ENCODE measurements at places on chromosomes 5 and 9.

GRCh38 chr9:133474853-133475252 is 4.0 kb downstream of the SLC2A6 start:
- DNase-seq = no peak

GRCh38 chr9:133181561-133181960 is 17.8 kb upstream of the GBGT1 start:
- no peak for DNase-seq

DNA sequence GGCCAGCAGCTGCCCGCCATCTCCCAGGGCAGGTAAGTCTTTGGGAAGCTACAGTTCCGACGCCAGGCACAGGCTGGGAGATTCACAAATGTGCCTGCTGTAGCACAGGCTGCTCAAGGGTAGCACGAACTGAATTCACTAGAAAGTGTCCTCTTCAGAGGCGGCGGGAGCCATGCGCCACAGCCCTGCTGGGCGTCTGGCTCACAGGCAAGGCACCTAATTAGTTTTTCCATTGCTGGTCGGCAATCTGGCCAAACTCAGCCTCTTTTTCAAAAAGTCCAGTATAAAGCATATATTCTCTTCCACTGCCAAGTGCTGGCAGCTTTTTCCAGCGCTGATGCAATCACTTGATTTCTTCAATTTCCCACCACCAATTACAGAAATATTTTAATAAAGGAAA is 128.9 kb upstream of the RAPGEF1 start:
- no peak for DNase-seq

GRCh38 chr9:116692616-116693015 is 5.5 kb downstream of the TRIM32 start:
- DNase-seq = no peak

DNA sequence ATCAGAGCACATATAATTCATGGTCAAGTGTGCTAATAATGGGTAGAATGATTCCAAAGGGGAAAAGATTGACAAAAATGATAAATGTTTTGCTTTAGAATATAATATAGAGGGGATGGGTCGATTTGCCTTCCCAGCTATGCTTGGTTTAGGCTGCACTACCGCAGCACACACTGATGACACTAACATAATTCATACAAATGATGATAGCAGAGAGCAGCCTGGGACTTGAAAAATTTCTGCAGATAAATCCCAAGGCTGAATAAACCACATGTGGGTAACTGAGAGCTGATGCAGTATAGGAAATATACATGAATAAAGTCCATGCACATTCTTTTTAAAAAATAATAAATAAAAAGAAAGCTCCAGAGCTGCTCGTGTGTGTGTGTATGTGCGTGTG is 54.5 kb downstream of the EFNA5 start:
- DNase-seq = no peak

- no peak for DNase-seq
Observed at GRCh38 chr5:140311011-140311467, 8.1 kb upstream of the PFDN1 start.

DNA sequence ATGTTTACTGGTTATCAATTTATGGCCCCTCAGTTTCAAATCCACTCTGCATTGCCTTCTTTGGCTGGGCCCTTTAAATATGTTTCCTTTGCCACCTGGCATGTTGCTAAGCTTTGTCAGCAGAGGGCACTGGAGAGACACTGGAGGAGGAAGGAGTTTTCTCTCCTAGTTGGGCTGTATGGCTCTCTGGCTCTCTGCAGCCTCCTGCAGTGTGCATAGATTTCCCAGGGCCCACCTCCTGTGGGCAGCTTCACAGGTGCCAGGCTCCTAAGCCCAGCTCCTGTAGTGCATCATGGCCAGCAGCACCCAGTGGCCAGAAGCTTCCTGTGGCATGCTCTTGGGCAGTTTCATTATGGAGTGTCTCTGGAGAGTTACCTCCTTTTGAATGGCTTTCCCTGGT is 23.3 kb downstream of the CAVIN4 start:
- no peak for DNase-seq

GRCh38 chr9:137607141-137607857 is 1.8 kb downstream of the ARRDC1 start:
- DNase-seq = no peak

GRCh38 chr9:136972335-136972734 is 5.0 kb upstream of the PTGDS start:
- DNase-seq = no peak

DNA sequence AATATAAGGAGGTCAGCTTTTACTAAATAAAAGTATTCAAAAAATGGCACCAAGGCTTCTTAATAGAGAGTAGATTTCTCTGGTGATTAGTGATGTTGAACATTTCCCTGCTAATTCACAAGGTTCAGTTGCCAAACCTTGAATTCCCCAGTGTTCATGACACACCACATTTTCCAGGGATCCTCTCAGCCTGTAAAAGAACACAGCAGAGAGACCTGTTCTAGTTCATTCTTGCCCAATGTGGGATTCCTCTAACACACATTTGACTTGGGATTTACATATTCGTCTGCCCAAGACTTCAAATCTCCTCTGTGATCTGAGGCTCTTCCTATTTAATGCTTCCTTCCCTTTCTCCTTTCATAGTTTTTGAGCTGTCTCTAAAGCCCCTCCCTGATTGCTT is 273.2 kb upstream of the CDH9 start:
- no peak for DNase-seq

DNA sequence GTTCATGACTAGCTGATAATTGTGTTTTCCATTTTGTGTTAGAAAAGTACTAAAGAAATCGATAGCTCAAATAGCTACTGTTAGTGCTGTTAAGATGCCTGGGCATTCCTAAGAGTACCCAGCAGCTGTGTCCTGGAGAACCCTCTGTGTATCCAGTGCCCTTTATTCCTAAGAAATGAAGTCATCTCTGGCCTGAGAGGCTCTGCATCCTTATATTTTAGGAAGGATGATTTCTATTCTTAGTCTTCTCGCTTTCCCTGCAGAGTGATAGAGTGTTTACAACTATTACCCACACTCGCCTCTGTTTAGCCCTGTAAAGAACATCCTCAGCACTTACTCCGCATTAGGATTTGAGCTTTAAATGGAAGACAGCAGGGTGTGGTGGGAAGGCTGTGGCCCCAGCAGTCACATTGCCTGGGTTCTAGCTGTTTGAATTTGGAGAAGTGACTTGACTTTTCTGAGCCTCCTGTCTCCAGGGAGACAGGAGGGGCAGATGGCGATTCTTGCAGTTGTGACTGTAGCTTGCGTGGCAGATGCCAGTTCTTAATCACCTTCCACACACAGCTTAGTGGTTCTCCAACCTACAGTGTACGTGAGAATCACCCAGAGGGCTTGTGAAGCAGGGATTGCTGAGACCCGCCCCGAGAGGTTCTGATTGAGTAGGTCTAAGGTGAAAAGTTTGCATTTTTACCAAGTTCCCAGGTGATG is 177.2 kb upstream of the PITX1 start:
- no peak for DNase-seq

DNA sequence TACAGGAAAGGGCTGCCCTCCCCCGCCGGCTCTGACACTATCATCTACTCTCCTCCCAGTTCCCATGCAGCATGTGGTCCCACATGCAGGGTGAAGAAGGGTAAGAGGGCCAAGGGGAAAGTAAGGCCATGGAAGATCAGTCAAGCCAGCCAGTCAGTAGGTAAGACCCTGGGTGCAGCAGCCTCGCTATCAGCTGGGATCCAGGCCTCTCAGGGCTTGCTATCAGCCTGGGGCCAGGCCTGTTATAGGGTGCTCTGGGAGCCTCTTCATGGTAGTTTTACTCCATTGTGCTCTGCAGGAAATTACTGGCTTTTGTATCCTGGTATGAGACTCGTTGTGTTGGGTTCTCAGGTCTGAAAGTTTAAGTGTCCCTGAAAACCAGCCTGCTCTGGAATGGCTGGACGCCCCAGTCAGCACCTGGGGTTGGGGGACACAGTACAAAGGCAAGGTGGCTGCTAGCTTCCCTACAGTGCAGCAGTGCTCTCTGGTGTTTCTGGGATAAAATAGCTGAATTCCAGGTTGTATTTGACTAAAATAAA is 21.4 kb downstream of the SLC22A4 start:
- no peak for DNase-seq

- DNase-seq = no peak
Observed at GRCh38 chr5:175382171-175382570, 61.8 kb downstream of the DRD1 start.

DNA sequence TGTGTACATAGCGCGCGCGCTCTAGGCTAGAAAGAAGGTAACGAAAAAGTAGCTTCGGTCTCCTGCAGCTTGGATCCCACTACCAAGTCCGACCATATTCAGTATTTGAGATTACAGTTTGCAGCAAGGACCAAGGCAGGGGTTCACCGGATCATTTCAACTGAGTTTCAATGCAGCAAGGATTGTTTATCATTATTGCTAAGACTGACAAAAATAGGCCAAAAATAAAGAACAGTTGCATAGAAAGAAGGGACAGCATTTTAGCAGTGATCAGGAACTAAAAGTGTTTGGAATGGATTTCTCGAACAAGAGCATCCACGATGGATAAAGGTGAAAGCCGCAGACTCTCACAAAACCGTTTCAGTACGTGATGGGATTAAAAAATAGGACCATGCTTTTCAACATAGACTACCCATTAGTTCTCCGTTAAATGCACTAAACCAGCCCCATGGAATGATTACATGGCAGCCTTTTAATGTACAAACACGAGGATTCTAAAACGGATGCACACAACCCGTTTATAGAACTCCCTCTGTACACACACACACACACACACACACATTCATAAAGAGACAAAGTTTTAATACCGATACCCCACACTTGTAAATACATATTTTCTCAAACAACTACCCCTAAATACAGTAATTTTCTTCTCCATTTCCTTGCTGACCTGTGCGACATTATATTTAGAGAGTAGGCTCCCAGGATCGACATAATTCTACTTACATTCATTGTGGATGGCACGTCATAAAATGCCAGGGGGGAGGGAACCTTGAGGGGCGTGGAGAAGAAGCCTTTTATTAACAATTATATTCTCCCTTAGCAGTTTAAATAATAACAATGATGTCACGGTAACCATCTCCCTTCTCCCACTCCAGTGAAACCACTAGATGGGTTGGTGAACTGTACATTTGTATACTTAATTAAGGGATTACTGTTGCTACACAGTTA is 197.1 kb downstream of the MEF2C start:
- no peak for DNase-seq
